ENCODE measurements at places on chromosomes 13 and 19.
A peak's percentile ranks its signal among the peaks of the same experiment; 100 is the strongest.

- DNase-seq = no peak
Observed at GRCh38 chr13:57123681-57124080, 17.0 kb upstream of the PRR20A start.

GRCh38 chr13:113297370-113298042 is 467 bp downstream of the LAMP1 start:
- DNase-seq = peak; percentile 37

DNA sequence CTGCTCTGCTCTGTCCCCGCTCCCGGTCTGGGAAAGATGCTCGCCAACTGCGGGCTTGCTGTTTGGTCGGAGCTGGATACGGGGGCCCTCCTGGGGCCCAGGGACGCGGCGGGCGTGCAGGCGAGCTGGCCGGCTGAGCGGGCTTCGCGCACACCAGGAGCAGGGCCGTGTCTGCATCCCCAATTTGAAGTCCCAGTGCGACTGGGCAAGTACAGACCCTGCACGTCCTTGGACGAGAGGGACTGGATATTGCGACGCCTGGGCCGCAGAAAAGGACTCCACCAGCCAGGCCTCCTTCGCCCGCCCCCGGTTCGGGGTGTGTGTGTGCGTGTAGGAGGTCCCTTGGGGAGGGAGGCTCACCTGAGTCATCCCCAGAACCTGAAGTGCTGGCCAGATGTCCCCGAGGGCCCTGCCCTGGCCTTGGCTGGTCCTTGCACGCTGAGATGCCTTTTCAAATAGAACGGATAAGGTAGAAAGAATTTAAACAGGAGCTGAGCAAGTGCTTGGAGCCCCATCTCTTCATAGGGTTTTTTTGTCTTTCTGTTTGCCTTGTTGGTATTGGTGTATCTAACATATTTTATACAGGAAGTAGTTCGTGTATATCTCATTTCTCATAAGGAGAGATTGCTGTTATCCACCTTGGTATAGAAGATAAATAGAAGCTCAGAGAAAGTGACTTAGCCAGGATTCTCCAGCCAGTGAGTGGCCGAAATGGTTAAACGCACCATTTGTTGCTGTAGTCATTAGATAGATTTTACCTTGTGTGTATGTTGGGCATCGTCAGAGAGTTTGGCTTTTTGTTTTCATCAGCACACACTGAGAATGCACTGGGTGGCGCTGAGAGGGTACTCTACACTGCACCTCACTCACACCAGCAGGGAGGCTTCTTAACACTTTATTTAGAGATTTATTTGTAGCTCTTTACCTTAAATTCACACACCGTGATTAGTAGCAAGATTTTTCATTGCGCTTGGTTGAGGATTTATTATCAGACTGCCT is 1.1 kb downstream of the NAXD start:
- DNase-seq = peak; percentile 38

GRCh38 chr13:49098771-49099512 is 121.2 kb upstream of the MLNR start:
- no peak for DNase-seq

DNA sequence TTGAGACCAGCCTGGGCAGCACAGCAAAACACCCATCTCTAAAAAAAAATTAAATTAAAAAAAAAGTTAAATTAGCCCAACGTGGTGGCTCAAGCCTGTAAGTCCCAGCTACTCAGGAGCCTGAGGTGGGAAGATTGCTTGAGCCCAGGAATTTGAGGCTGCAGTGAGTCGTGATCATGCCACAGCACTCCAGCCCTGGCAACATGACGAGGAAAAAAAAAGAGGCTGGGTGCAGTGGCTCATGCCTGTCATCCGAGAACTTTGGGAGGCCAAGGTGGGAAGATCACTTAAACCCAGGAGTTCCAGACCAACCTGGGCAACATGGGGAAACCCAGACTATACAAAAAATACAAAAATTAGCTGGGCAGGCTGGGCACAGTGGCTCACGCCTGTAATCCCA is 2.2 kb upstream of the TMEM161A start:
- DNase-seq = no peak

DNA sequence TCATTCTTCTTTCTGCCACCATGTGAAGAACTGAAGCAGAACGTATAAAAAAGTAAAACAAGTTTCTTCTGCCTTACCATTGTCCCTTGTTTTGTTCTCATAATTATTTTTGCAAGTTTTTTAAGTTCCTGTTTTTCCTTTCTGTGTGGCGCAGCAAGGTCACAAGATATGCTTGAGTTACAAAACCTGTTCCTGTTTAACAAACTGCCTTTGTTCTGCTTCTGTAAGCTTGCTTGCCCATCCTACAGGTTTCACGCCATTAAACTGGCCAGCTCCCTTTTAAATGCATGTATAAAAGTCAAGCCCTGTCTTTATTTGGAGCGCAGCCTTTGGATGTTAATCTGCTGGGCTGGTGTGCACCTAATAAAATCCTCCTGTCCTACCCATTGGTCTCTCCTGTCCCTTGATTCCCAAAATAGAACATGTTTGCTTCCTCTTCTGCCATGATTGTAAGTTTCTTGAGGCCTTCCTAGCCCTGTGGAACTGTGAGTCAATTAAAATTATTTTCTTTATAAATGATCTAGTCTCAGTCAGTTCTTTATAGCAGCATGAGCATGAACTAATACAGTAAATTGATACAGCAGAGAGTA is 1115.4 kb downstream of the SLITRK1 start:
- DNase-seq = no peak

GRCh38 chr19:48499316-48500090 is 12.1 kb downstream of the LMTK3 start:
- no peak for DNase-seq

DNA sequence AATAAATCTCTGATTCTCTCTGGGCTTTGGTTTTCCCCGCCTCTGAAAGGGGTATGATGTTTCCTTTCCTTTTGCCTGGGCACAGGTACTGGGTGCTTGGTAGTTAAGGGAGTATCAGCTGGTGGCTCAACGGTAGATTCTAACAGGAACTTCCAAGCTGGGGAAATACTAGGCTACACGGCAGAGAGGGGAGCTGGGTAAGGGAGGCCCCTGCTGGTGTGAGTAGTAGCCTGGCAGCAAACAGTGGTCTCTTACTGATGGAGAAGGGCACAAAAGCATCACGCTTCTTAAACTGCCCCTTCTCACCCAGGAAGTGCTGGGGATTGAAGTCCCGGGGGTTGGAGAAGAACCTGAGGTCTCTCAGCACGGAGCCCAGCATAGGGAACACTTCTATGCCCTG is 26.9 kb upstream of the CYP2A7 start:
- DNase-seq = peak; percentile 38

GRCh38 chr13:34815526-34815925 is 126.5 kb upstream of the NBEA start:
- DNase-seq = no peak

GRCh38 chr13:49754146-49754545 is 38.3 kb downstream of the KPNA3 start:
- DNase-seq = no peak

- no peak for DNase-seq
Observed at GRCh38 chr13:65090186-65090585, 2139.9 kb downstream of the PCDH9 start.
